SJSA1 (cell line): ENCODE measurements at places on chromosomes 7 and 10. TPM values are rescaled to one million over a fixed set of nuclear protein-coding genes. Genes with fewer than 3 reads are reported as not detected.

- DNase-seq, result no peak
- H3K36me3 ChIP-seq, result no peaks in the 10 kb centered on the region
- no peak overlapping the region for H3K27ac ChIP-seq
- H3K4me1 ChIP-seq, result peaks cover 10% of the 10 kb centered on the region; the same call in 1 of the 2 replicates
- H3K4me3 ChIP-seq, result no peak overlapping the region
Observed at GRCh38 chr10:117137031-117137910, 799 bp downstream of the VAX1 start.

- H3K4me1 ChIP-seq, result no peaks in the 10 kb centered on the region
- no peaks in the 10 kb centered on the region for H3K36me3 ChIP-seq
- H3K27me3 ChIP-seq, result no peaks in the 10 kb centered on the region
Observed at GRCh38 chr7:34327681-34328080, 330.3 kb upstream of the NPSR1 start.

GRCh38 chr10:70162892-70163201, 7.5 kb downstream of the SAR1A start:
- no peaks in the 10 kb centered on the region for H3K27me3 ChIP-seq
- peaks cover 90% of the 10 kb centered on the region for H3K36me3 ChIP-seq
- H3K4me3 ChIP-seq, result no peak overlapping the region
- H3K4me1 ChIP-seq, result peaks cover 4% of the 10 kb centered on the region; the same call in 1 of the 2 replicates
- H3K27ac ChIP-seq, result no peak overlapping the region

ANLN gene
- total RNA-seq, result 298 and 397 TPM in 2 replicates

DNA sequence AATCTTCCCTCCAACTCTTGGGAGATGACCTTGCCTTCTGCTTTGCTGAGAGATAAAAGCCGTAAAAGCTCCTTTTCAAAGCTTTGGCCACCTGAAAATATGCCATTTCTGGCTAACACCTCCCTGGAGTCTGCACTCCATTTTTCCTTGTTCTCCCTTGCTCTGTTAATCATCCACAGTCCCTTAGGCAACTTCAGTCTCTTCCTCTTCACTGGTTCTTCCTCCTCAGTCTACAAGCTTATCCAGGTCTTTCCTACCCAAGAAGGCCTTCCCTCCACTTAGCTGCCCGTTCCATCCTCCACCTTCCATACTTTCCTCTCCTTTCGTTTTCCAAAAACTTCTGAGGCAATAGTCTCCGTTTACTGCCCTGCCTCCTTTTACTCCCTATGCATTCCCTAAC, 30.5 kb downstream of the PAX2 start:
- no peaks in the 10 kb centered on the region for H3K36me3 ChIP-seq
- no peak for DNase-seq
- no peaks in the 10 kb centered on the region for H3K4me1 ChIP-seq
- no peak overlapping the region for H3K27ac ChIP-seq
- H3K27me3 ChIP-seq, result peaks cover 78% of the 10 kb centered on the region

HPSE2 gene
- not detected in 2 replicates for total RNA-seq

MORN4 gene
- 4.4 and 6.8 TPM in 2 replicates for total RNA-seq

NODAL gene
- not detected in 2 replicates for total RNA-seq

DNA sequence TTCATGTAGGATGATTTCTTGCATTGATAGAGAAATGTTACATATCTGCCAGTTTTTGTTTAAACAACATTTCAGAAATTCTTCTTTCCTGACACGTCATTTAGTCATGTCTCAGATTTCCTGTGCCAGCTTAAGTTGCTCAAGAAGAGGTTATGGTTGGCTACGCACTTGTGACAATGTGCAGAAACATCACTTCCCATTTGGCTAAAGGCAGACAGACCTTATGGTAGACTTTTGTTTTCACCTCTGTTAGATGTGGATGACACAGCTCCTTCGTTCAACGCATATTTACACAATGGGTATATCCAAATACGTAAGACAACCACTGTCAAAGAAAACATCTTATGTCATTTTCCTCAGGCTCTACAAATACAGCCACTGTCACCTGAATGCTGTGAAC, 125.8 kb downstream of the DOCK4 start:
- no peak overlapping the region; the same call in 1 of the 2 replicates for H3K4me3 ChIP-seq
- H3K4me1 ChIP-seq, result peaks cover 14% of the 10 kb centered on the region
- no peaks in the 10 kb centered on the region for H3K27me3 ChIP-seq
- no peak for DNase-seq

- H3K27me3 ChIP-seq, result no peaks in the 10 kb centered on the region
- DNase-seq, result no peak
- no peak overlapping the region for H3K4me3 ChIP-seq
- peaks cover 3% of the 10 kb centered on the region for H3K4me1 ChIP-seq
- no peaks in the 10 kb centered on the region for H3K36me3 ChIP-seq
- no peak overlapping the region for H3K27ac ChIP-seq
Observed at GRCh38 chr7:32169228-32169627, 99.0 kb upstream of the PDE1C start.

DNA sequence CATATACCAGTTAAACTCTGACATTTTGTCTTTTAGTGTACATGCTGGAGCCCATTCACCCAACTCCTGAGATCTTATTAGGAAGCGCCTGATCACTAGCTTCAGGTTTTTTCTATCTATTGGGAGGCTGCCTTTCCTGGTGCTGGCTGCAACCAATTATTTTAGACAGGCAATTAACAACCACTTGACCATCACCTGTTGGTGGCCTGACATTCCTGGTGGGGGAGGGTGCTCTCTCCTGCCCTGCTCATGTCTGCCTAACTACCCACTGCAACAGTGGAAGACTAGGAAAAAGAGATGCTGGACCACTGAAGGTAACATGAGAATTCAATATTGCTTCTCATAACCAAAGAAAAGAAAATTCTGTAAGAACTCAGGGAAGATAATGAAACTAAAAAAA, 190.3 kb upstream of the GRM3 start:
- DNase-seq, result no peak
- H3K4me3 ChIP-seq, result no peak overlapping the region
- H3K36me3 ChIP-seq, result no peaks in the 10 kb centered on the region
- no peaks in the 10 kb centered on the region for H3K27me3 ChIP-seq
- H3K27ac ChIP-seq, result no peak overlapping the region

SPDYE16 gene
- not detected in 2 replicates for total RNA-seq

LRRN3 gene
- total RNA-seq, result 0.22 TPM in 1 of 2 replicates, not detected in the other

ADK gene
- total RNA-seq, result 39.5 and 63.0 TPM in 2 replicates

DNA sequence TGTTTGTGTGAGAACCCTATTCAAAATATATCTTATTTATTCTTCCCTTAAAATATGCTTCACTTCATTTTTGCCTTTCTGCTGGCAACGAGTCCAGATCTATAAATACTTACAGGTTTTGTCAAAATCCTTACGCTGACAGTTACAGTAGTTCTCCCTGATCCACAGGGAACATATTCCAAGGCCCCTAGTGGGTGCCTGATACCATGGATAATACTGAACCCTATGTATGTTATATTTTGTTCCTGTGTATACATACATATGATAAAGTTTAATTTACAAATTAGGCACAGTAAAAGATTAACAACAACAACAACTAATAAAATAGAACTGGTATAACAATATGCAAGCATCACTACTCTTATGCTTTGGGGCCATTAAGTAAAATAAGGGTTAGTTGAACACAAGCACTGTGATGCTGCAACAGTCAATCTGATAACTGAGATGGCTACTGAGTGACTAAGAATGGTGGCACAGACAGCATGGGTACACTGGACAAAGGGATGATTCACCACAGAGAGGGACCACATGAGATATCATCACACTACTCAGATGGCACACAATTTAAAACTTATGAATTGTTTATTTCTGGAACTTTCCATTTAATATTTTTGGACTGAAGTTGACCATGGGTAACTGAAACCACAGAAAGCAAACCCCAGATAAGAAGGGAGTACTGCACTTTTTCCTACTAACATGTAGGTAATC, 29.4 kb upstream of the PCGF5 start:
- H3K4me1 ChIP-seq, result peaks cover 28% of the 10 kb centered on the region
- no peaks in the 10 kb centered on the region for H3K36me3 ChIP-seq
- peak; percentile 43 for DNase-seq
- H3K4me3 ChIP-seq, result no peak overlapping the region
- H3K27ac ChIP-seq, result 0 out of 2 replicates have a peak overlapping the region, but pooled peaks have one; percentile 8

GRCh38 chr7:101625031-101625791, 3.9 kb downstream of the MYL10 start:
- DNase-seq, result no peak
- H3K4me1 ChIP-seq, result peaks cover 12% of the 10 kb centered on the region
- H3K36me3 ChIP-seq, result no peaks in the 10 kb centered on the region
- no peak overlapping the region for H3K4me3 ChIP-seq
- no peak overlapping the region for H3K27ac ChIP-seq
- no peaks in the 10 kb centered on the region for H3K27me3 ChIP-seq

ZNF655 gene
- 107 and 109 TPM in 2 replicates for total RNA-seq

GRCh38 chr7:25303281-25304181, 75.2 kb upstream of the NPVF start:
- H3K36me3 ChIP-seq, result no peaks in the 10 kb centered on the region
- DNase-seq, result no peak
- no peaks in the 10 kb centered on the region; the same call in 1 of the 2 replicates for H3K27me3 ChIP-seq

GRCh38 chr10:68135362-68135761, 26.1 kb downstream of the MYPN start:
- DNase-seq, result no peak
- peaks cover 45% of the 10 kb centered on the region for H3K4me1 ChIP-seq
- no peaks in the 10 kb centered on the region for H3K27me3 ChIP-seq

GRCh38 chr10:17758200-17758599, 6.2 kb downstream of the TMEM236 start:
- DNase-seq, result no peak
- no peaks in the 10 kb centered on the region; the same call in 1 of the 2 replicates for H3K4me1 ChIP-seq
- no peak overlapping the region for H3K27ac ChIP-seq
- no peaks in the 10 kb centered on the region for H3K36me3 ChIP-seq

FZD1 gene
- 9.9 and 11.6 TPM in 2 replicates for total RNA-seq

DNA sequence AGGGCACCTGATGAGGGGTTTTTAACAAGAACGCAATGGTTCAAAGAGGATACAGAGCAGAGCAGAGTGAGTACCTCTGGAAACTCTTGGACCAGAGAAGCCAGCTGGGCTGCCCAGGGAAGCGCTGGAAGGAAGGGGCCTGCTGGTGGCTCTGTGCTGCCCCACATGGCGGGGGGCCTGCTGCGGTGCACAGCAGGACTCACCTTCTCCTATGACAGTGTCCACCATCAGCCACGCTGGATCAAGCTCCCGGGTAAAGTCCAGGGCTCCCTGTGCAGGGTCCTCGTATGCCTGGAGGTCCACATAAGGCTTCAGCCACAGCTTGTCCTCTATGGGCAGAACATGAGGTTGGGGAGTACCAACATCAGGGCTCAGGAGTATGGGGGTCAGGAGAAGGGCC, 12.5 kb downstream of the EPHA1 start:
- peaks cover 23% of the 10 kb centered on the region for H3K36me3 ChIP-seq
- no peak overlapping the region for H3K27ac ChIP-seq
- H3K4me3 ChIP-seq, result no peak overlapping the region
- no peak for DNase-seq

GRCh38 chr7:74006032-74006431, 21.9 kb upstream of the ELN start:
- H3K27me3 ChIP-seq, result no peaks in the 10 kb centered on the region
- H3K4me1 ChIP-seq, result peaks cover 42% of the 10 kb centered on the region
- H3K36me3 ChIP-seq, result no peaks in the 10 kb centered on the region
- no peak for DNase-seq
- H3K4me3 ChIP-seq, result no peak overlapping the region

- no peaks in the 10 kb centered on the region for H3K36me3 ChIP-seq
- no peak overlapping the region for H3K27ac ChIP-seq
Observed at GRCh38 chr7:3246651-3247050, 54.4 kb upstream of the SDK1 start.

DNA sequence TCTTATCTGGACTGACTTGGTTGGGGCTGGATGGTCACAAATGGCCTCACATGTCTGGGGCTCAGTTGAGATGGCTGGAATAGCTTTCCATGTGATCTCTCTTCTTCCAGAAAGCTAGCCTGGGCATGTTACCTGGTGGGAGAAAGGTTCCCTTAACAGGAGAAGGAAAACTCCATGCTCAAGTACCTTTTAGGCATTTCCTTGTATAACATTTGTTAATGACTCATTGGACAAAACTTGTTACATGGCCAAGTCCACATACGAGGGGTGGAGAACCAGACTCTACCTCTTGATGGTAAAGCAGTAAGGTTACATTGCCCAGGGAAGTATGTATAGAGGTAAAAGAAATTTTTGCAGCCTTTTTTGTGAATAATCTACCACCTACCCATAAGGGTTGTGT, 826.4 kb downstream of the LRMDA start:
- no peaks in the 10 kb centered on the region for H3K4me1 ChIP-seq
- H3K36me3 ChIP-seq, result no peaks in the 10 kb centered on the region
- no peak overlapping the region for H3K27ac ChIP-seq
- DNase-seq, result no peak
- no peaks in the 10 kb centered on the region for H3K27me3 ChIP-seq

DNA sequence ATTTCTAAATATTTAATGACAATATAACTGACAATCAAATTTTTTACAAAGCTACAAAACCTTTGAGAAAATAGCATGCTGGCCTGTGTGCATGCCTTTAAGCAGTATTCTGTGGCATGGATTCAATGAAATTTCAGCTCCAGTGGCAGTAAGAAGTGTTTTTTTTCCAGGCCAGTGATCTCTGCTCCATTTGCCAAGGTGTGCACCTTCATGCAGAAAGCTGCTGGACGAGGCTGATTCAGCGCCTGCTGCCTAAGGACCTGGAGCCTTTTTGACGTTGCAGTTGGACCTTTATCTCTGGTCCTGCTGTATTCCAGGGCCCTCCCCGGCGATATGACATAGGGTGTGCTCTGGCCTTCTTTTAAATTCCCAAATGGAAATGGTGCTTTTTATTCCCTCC, 26.6 kb downstream of the VWC2 start:
- no peaks in the 10 kb centered on the region for H3K4me1 ChIP-seq
- H3K36me3 ChIP-seq, result no peaks in the 10 kb centered on the region
- DNase-seq, result no peak
- no peaks in the 10 kb centered on the region for H3K27me3 ChIP-seq
- H3K27ac ChIP-seq, result no peak overlapping the region
- H3K4me3 ChIP-seq, result no peak overlapping the region
